CD4-positive, alpha-beta T cell treated with Interleukin-21 for 1 hour (primary cell): ENCODE measurements at places on chromosomes 16 and 17.

DNA sequence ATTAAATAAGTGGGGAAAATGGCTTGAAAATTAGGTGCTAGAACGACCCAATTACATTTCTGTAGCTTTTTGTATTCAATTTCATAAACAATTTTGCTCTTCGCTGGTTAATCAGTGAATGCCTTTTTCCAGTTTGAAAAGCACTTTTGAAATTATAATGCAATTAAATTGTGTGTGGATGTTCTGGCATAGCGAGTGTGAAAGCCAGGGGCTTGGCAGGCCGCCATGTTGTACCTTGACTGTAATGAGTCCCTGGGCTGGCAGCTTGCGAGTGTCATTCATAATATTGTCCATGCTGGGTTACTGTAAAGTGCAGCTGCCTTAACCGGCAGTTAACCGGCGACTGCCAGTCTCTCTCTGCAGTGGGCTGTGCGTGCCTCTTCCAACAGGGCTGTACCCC lies 177.8 kb downstream of the CCDC182 start:
- DNase-seq, result no peak

GRCh38 chr17:70857351-70857750 lies 688.0 kb downstream of the KCNJ2 start:
- no peak for DNase-seq

GRCh38 chr16:55655897-55656681 lies at the start of gene SLC6A2:
Gene SLC6A2 (plus strand): TSS chr16:55655988. CDS start chr16:55656695, 707 bp downstream.
- DNase-seq, result no peak

DNA sequence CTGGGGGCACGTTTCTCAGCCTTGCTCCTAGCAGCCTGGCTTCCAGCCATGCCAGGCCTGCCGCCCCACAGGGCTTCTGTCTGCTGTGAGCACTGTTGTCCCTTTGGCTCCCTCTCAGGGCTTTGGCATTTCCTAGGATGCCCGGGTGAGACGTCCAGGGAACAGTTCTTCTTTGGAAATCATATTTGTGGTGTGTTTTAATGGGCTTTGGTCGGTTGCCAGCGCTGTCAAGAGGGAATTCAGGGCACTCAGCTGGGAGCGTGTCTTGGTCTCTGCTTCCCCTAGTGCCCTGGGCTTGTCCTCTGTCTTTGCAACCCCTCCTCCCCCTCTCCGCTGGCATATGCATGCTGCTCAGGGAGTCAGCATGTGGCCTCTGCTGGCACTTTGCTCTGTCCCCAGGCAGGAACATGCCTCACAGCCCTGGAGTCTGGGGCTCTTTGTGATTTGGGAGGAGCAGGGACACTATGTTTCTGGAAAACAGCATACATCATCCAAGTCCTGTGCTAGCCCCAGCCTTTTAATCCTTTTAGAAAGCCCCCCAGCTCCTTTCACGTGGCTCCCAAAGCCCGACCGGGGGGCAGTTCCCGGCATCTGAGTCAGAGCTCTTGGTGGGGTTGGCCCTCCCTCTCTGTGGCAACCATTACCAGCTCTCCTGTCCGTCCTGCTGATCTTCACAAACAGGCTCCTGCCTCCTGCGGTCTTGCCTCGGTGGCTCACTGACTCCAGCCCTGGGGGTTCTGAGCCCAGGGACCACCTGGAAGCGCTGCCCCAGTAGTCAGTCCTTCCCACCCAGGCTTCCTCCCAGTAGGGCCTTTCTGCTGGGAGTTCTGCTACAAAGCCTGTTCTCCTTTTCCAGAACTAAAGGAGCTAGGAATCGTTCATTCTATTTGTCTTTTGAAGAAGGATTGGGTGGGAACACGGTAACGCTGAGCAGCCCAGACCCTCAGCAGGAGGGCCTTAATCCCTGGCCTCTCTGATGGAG lies 26.7 kb downstream of the SAP30BP start:
- DNase-seq, result no peak

DNA sequence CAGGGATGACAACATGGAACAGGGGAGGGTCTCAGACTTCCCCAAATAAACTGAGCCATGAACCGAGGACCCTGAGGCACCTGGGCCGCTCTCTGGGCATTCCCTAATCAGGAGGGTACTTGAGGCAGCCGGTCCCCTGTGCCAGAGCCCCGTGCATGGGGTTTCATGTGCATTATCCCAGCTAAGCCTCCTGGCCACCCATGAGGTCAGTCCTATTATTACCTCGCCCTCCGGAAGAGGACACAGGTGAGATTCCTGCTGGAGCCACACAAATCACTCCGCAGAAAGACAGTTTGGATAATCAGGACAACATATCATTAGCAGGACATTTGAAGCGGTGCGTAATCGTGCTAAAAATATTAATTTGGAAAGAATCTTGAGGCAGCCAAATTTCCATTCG lies 274.0 kb downstream of the PARN start:
- no peak for DNase-seq

DNA sequence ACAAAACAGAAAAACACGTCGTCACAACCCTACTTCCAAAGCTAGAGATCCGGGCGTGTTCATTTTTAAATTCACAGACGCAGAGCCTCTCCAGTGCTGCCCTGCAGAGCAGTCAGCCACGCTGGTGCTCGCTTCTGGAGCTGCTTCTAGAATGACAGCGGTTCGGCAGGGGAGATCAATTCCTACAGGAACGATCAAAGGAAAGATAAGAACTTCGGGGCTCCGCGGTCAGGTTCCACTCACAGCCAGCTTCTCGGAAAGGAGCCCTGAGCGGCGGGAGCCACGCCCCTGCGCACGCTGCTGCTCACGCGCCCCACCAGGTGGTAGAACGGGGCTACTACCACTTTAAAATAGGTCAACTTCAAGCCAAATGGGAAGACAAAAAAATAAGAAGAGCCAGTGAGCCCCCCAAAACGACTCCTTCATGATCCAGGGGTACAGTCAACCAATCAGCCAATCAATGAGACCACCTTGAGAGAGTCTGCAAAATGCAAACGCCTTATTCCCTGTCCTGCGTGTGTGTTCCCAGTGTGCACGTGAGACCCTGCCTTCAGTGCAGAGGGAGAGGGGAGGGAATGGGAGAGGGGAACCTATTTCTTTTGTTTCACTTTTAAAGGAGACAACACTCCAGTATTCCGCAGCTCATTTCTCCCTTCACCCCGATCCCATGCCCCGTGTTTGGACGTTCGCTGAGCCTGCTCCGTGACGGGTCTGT lies 209.7 kb downstream of the RBFOX3 start:
- peak; percentile 76 for DNase-seq

DNA sequence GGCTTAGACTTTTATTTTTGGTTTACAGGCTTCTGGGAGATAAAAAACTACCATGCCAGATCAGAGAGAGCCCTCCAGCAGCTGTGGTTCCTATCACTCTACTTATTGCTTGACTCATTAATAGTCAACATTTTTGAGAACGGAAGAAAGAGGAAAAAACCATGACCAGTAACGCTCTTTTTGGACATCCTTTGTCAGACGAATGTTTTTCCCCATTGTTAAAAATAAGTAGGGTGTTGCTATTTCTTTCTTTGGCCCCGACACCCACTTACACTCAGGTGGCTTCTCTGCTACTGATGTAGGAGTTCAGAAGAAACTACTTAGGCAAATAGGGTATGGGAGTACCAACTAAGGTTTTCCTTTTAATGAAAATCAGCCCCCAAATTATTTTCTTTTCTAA lies 27.5 kb downstream of the TVP23A start:
- DNase-seq, result no peak

DNA sequence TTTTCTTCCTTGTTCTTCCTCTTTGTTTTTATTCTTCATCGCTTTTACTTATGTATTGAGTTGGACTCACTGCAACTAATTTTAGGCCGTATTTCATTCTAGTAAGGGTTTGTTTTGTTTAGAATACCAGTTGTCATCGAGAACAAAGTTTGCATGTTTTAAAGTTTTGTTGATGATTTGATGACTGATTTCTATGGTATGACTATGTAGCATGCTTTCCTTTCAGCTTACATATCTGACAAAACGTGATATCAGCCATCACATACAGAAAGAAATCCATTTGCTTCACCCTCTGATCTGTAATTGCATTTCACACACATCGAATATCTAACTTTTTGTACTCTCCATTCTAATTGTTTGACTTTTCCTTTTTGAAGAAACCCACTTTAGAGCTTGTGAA lies 4.0 kb downstream of the PRKCA start:
- DNase-seq, result no peak

GRCh38 chr17:78383725-78384471 lies 5.4 kb downstream of the PGS1 start:
- DNase-seq, result peak; percentile 44

DNA sequence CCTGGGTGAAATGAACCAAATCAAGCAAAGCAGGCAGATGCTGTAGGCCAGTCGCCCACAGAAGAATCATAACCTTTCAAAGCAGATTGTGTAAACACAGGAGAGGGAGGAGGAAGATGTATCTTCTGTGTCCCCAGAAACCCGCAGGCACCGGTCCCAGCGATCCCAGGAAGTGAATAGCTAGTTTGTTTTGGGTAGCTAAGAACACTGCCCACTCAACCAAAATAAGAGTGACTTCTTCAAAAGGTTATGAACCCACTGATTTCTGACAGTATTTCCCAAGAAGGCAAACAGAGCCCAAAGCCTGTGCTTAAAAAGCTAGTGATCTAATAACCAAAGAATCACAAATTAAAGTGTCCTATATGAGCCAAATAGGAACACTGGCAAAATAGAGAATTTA lies 67.8 kb downstream of the GRIN2A start:
- no peak for DNase-seq

DNA sequence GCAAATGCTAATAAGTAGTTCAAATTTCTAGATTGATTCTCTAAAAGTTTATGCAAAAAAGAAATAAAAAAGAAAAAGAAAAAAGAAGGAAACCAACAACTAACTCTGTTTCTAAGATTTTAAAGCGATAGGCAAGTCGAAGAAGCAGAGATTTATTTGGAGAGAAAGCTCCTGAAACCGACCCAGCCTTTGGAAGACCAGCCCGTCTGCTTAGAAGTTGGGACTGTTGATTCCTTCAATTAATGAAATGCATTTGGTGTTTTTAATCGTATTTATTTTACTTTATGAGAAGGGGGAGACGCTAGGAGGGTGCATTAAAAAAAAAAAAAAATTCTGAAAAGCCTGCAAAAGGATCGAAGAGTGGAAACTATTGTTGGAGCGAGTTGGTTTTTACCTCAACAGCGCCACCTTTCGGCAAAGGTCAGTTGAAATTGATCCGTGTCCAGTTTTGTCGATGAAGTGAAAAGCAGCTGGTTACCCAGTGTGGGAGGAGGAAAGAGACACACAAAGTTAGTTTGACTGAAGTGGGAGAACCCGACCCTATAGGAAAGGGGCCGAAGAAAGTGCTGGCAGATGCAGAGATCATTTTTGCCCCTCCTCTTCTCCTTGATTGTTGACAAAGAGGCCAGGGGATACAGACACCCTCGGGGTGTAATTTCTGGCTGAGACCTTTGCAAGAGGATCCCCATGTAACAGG lies 1.5 kb upstream of the MAF start:
- DNase-seq, result peak; percentile 89

GRCh38 chr17:68349157-68349556 lies 57.9 kb downstream of the ARSG start:
- DNase-seq, result peak; percentile 10

DNA sequence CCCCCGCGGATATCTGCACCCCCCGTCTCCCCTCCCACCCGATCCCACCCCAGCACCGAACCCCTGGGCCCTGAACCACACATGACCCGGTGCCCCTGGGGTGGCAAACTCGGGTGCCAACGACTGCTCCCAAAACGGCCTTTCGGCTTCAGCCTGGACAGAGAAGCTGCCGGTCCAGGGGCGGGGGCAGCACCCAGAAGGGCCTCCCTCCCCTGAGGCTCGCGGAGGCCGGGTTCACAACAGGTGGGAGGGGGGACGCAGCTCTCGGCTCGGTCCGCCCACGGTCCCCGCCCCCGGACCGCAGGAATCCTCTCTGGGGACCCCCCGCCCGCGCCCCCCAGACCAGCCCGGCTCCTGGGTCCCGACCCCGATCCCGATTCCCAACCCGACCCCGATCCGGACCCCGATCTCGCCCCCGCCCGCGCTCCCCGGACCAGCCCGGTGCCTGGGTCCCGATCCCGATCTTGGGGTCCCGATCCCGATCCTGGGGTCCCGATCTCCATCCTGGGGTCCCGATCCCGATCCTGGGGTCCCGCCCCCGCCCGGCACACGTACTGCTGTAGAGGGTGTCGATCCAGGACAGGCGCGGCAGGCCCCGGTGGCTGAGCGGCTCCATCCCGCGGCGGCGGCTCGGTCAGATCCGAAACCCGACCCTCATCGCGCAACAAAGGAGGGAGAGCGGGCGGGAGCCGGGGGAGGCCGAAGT lies 516 bp downstream of the ABR start:
- DNase-seq, result no peak

DNA sequence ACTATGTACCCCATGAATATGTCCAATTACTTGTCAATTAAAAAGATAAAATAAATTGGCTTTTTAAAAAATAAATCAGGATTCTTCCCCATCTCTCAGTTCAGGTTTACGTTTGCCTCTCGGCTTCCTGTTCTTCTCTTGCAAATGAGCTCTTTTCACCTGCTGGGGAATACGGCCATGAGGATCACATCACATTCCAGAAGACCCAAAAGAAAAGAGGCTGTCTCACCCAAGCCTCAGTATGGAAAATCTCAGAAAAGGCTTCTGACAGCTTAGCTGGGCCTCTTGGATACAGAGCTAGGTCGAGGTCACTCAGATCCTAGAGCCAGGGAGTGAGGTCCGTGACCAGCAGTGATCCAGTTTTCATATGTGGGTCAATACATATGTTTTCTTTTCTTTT lies 171.2 kb upstream of the SDK2 start:
- no peak for DNase-seq
